Suppressor macrophage treated with lipopolysaccharide for 4 hours (primary cell): ENCODE measurements at places on chromosomes 13 and 19.

GRCh38 chr19:34489175-34489574 is 7.6 kb downstream of the WTIP start:
- DNase-seq: no peak

DNA sequence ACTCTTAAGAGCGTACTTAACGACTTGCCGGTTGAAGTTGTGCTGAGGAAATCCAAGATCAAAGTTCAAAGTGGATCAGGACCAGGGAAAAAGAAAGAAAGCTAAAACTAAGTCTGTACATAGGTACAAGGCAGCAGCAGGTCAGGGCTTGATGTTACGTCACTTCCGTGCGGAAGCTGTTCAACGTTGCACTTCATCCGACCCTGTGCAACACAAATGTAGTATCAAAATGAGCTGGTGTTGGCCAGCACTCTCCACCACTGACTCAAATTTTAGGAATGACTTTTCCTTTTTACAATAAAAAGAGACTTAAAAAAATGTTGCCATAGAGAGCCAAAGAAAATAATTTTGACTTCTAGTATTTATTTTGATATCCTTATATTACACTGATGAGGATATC is 1315.4 kb downstream of the EFNB2 start:
- DNase-seq: no peak

DNA sequence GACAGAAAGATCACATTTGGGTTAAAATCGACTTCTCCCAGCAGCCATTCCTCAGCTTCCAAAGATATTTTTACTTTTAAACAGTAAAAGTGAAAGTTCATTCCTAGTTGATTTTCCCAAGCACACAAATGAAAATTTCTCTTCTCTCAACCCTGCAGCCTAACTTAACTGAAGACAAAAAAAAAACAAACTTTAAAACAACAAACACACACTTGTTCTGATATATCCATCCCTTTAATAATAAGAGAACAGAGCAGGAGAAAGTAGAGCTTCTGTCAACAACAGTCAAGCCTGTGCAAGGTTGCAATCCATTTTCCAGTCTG is 72.9 kb downstream of the STK24 start:
- no peak for DNase-seq

GRCh38 chr13:28474491-28475134 is 20.3 kb downstream of the FLT1 start:
- DNase-seq: no peak
